M059J (cell line): ENCODE measurements at places on chromosomes 3 and 15. TPM values are rescaled to one million over a fixed set of nuclear protein-coding genes. Genes with fewer than 3 reads are reported as not detected.

The CCR9 gene
- not detected in 2 replicates for total RNA-seq

- DNase-seq = no peak
Observed at GRCh38 chr3:96319166-96319565, 495.2 kb upstream of the EPHA6 start.

DNA sequence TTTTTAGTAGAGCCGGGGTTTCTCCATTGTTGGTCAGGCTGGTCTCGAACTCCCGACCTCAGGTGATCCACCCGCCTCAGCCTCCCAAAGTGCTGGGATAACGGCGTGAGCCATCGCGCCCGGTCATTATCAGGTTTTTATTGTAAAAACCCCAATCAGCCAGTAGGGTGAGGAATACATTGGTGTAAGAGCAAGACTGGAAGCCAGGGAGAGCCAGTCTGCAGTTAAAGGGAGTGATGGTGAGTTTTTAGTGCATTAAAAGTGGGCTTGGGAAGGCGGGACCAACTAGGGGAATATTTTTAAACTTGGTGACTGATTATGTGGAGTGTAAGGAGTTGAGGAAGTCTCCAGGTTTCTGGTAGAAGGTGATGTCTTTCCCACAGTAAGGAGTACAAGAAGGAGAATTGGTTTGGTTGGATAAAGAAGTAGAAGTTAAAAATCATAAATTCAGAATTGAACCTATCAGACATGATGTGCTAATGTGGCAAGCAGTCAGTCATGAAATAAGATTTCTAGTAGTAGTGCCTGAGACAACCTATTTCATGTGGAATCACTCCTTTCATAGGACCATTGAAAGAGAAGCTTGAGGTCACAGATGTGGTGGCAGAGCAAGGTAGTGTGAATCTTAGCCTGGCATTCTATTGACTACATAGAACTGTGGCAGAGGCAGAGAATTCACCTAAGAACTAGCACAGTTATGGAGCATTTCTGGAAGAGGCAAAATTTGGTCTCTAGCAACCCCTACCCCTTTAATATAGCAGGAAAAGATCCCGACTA, 2.4 kb upstream of the DCBLD2 start:
- peak; percentile 66 for DNase-seq

The ZNF502 gene
- 0.15 and 0.62 TPM in 2 replicates for total RNA-seq

The NRG4 gene
- not detected in 2 replicates for total RNA-seq

DNA sequence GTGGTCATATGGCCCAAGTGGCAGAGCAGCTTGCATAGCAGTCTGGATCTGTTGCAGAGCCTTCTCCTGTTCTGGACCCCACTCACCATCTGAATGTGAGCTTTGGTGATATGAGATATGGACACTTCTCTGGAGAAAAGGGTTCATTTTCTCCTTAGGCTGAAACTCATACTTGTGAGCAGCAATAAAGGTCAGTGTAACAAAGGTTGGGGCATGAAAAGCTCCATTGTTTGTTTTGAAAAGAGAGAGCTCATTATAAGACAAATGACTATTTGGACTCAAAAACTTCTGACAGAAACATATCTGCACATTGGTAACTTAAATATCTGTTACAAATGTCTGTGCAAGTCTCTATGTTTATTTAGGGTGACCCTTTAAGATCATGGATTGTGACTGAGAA, 517.3 kb downstream of the MFSD1 start:
- DNase-seq = no peak

DNA sequence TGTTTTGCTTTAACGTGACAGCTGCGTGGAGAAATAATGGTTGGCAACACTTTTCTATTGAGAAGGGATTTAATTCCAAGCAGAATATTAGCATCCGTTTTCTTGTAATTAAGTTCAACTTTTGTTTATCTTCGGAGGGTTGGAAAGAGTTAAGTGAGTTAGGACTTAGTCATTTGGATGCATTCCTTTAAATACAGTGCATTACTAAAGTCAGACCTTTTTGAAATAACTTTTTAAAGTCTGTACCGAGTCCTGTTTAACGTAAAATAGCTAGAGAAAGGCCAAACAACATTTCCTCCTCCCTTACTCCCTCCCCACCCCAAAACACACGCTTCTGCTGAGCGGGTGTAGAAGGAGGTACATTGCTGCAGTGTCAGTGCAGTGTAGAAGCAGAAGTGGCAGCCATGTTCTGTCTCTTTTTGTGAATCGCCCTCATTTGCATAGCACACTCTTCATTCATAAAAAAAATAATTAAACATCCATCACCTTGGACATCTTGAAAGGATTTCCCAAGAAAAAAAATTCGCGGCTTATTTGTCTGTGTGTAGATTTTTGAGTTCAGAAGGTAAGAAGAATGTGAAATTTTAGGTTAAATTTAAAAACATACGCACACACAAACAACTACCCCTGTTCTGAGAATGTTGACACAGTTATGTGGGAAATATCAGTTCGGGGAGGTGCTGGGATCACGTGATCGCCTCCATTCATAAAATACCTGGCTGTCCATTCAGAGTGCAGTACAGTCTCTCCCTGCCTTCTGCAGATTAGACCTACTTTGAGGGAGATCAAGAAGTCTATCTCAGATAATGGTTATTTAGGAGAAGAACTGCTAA, 1.6 kb downstream of the SPRED1 start:
- DNase-seq = peak; percentile 71

DNA sequence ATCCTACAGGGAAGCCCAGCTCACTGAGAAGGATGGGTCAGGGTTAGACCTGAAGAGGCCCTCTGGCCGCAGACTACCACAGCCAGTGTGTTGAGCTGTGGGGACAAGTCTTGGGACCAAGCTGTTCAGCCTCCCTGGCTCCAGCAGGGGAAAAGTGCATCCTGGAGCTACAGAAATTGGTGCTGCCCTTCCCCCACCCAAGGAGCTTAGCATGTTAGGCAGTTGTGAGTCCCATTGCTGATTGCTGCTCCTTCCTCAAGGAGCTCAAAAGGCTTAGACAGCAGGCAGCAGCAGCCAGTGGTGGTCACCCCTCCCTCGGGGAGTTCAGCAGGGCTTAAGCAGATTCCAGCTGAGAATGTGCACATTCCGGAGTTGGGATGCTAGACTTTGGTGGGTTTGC, 165.6 kb downstream of the ATP8B4 start:
- DNase-seq = no peak

DNA sequence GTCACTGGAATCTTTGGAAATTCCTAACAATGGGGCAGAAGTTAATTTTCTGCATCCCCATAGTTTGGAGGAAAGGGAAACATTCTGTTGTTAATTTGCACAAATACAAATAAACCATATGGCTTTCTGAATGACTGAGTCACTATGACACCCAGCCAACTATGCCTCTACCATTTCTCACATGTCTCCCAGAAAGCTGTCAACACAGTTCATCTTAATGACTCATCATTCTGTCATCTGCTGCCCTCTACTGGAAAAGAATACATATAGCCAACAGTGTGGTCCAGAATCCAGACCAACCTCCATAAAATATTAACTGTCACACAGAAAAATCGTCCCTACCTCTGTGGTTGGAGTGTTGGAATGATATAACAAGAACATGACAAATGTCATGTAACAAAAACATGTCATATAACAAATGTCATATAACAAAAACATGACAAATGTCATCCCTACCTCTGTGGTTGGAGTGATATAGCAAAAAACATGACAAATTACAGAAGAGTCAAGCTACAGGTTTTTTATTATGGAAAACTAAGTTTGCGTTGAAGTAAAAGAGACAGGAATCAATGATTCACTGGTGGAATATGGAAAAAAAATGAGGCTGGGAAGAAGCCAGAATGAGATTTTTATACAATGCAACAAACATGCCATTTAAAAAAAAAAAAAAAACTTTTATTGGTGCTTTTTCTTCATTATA, 47.7 kb upstream of the GYG1 start:
- DNase-seq = peak; percentile 93

DNA sequence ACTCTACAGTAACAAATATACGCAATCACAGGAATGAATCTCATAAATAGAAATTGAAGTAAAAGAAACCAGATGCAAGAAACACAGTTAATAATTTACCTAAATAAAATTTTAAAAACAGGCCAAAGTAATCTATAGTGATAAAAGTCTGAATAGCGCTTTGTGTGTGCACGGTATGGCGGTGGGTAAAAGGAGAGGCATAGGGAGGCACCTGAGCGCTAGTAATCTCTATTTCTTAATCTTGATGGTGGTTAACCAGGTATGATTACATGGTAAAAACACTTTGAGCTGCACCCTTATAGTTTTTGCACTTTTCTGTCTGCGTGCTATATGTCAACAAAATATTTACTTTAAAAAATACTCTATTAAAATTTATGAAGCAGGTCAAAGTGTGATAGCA, 198.1 kb upstream of the SATB1 start:
- no peak for DNase-seq

- peak; percentile 96 for DNase-seq
Observed at GRCh38 chr3:120160050-120160449, 65.8 kb upstream of the GSK3B start.

The RBPMS2 gene
- 0.91 TPM in 1 of 2 replicates, not detected in the other for total RNA-seq

GRCh38 chr3:16085884-16086608, 88.4 kb upstream of the GALNT15 start:
- DNase-seq = no peak

DNA sequence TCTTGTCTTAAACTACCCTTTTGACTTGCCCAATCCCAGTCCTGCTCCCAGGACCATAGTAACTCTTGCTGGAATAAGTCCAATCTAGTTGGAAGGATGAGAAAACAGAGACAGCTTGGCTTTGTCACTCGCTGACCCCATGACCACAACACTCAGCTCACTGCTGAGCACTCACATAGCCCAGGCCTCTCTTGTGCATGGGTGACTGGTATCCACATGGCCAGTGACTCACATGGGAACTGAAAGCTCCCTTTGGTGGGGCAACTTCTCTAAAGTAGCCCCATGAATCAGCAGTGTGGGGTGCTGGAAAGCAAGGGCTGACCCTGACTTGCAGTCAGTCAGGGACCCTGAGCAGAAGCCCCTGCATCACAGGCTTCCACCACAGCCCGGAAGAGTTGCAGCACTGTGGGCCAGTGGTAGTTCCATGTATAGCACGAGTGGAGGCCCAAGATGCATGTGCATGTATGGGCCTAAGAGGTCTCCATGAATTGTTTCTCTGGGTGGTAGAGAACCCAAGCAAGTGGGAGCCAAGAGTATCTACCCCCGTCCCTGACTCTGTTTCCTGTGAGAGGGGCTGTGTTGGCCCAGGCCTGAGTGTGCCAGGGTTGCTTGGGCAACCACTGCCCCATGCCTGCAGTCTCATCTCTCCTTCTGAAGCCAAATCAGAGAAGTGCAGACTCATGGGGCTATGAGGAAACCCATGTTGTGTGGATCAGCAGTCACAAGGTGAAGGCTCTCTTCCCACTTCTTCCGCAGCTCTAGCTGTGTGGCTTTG, 62.1 kb upstream of the XCR1 start:
- DNase-seq = peak; percentile 96

- no peak for DNase-seq
Observed at GRCh38 chr3:180322829-180323228, 279.1 kb upstream of the TTC14 start.

GRCh38 chr15:81929557-81929956, 116.3 kb downstream of the MEX3B start:
- no peak for DNase-seq

DNA sequence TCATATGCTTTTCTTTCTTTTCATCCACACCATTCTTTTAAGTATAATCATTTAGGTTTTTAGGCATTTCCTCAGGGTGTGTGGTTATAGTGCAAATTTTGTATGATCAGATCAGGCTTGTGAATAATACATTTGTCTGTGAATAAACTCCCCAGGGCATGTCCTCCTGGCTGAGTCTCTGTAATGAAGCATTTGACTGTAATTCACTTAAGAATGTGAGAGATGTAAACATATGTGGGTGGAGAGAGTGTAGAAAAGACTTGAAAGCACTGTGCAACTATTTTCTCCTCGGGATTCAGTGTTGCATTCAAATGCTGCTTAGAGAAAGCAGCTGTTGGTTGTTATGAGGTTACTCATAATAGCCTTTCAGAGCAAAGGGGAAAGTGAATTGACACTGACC, 996.5 kb downstream of the TUSC7 start:
- peak; percentile 70 for DNase-seq

DNA sequence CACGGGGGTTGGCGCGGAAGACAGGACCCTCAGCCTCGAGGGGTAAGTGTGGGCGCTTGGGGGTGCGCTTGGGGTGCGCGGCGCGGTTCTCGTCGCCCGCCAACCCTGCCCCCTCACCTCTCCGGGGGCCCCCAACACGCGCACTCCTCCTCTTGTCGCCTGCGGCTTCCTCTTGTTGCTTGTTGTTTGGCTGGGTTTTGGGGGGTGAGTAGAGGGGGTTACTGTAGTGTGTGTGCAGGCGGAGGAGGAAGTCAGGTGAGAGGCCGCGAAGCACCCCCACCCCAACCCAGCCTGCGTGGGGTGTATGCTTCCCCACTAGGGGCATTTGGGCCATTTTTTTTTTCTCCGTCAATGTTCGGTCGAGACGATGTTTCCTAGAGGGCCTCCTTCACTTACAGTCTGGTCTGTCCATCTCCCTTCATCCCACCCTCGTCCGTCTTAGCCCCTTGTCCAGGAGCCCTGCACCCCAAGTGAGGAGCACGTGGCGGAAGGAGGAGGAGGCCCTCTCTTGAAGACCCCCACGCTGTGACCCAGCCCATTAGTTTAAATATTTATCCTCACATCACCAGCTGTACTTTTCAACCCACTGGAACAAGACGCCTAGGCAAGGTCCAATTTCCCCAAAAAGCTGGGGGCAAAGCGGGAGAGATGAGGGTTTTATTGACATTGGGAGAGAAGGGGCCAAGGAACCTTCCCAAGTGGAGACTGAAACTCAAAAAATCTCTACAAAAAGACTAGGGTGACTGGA, 20.4 kb upstream of the SATB1 start:
- no peak for DNase-seq

- DNase-seq = no peak
Observed at GRCh38 chr3:154304936-154305335, 19.4 kb downstream of the DHX36 start.

GRCh38 chr3:136276049-136276755, 26.1 kb downstream of the PCCB start:
- DNase-seq = no peak

The DOCK3 gene
- 0.52 and 1.0 TPM in 2 replicates for total RNA-seq

- no peak for DNase-seq
Observed at GRCh38 chr15:70557521-70558258, 205.7 kb downstream of the UACA start.

GRCh38 chr3:61381745-61382392, 130.6 kb upstream of the FHIT start:
- peak; percentile 36 for DNase-seq

The OIP5 gene
- 37.9 and 61.9 TPM in 2 replicates for total RNA-seq

The SERPINI2 gene
- not detected in 2 replicates for total RNA-seq

The CCNB2 gene
- total RNA-seq = 164 and 165 TPM in 2 replicates
